ENCODE measurements at places on chromosomes 1 and 21.
A peak's percentile ranks its signal among the peaks of the same experiment; 100 is the strongest.

- no peak for DNase-seq
These were observed 109.9 kb downstream of the IGSF21 start for GRCh38 chr1:18217398-18218043.

DNA sequence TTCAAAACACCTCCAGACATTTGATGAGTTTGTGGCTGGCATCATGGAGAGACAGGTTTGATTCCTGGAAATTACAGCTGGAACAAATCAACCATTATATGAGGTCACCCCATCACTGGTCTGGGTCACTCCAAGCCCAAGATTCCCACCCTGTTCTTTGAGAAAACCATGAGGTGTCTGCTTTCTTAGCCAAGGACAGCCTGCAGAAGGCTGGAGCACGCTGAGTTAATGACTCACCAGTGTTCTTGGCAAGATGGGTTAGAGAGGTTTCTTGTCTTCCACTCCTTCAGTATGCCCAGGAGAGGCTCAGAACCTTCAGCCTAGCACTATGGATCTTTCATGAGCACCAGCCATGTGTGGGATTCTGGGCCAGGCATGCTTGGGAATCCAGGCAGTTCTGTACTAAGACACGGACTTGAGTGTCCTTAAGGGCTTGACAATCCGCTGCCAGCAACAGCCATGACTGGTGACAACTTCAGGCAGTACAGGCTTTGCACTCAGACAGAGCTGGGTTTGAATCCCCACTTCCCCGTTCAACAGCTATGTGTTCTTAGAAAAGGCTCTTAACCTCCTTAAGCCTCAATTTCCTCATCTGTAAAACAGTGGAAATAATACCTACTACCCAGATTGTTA, 43.9 kb downstream of the GRHL3 start:
- no peak for DNase-seq

DNA sequence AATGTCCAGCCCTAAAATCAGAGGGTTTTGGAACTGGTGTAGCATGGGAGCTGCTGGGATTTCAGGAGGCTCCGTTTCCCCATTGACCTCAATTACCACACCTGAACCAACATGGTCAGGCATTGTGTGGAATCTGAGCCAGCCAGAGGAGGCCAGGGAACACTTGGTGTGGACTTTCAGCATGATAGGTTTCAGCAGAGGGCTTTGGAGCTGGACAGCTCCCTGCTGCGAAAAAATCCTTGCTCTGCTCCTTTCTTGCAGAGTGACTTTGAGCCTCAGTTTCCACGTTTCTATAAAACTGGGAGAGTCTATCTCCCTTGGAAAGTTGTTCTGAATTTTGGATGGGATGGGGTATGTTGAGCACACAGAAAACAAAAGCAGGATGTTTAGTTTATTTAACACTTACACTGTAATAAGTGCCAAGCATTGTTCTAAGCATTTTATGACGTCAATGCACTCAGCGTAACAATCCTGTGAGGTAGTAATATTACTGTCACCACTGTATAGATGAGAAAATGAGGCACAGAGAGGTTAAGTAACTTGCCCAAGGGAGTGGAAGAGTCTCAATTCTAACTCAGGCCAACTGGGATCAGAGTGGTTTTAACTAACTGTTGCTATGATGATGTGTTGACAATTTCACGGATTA, 168.0 kb downstream of the GRIK3 start:
- no peak for DNase-seq

DNA sequence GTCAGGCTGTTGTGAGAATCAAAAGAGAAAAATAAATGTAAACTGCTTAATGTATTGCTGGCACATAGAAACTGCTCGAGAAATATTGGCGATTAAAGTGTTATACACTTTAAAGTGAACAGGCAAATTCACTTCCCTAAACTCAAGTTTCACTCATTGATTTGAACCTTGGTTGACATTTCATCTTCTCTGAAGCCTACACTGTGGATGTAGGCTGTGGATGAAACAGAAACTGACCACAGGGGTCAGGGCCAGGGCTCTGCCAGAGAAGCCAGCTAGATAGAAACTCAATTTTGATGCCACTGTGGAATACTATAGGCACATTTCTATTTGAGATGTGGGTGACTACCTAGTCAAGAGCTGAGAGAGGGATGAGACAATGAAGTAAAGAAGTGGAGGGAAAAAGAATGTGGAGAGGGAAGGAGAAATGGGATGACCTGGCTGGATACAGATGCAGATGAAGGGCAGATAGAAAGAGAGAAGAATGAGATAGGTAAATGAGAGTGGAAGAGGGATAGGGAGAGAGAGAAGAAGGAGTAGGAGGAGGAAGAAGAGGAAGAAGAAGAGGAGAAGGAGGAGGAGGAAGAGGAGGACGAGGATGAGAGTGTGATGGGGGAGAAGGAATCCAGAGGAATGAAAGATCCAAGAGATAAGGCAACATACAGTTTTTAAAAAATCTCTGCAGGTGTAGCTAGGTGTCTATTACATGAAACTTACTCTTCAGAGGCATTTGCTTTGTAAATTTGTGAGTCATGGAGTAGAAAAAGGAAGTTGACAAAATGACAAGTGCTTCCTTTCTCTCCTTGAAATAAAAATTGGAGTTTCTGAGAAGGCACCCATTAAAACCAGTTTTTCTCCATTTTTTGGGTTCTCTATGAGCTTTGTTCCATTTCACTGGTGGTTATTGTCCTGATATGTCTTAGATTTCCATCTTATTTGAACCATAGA, 17.4 kb upstream of the CD1D start:
- DNase-seq = no peak

- DNase-seq = no peak
These were observed 83.4 kb downstream of the ADSS2 start for GRCh38 chr1:244368279-244368678.

- DNase-seq = no peak
These were observed 219.8 kb downstream of the DAB1 start for GRCh38 chr1:57204091-57204490.

DNA sequence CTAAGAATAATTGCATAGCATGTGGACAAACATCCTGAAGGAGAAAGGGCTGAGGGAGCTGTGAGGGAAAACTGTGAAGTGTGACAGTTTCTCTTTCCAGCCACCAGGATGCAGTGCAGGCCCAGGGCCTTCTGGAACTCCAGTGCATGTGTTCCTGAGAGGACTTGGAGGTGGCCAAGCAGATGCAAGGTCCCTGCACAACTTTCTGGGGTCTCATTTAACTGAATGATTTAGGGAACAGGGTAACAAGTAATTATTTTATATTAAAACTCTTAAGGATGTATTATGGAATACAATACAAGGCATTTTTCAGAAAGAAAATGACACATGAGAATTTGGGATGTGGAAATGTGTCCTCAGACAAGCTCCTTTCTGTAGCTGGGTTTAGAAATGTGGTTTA, 61.2 kb upstream of the MCOLN3 start:
- DNase-seq = peak; percentile 20

DNA sequence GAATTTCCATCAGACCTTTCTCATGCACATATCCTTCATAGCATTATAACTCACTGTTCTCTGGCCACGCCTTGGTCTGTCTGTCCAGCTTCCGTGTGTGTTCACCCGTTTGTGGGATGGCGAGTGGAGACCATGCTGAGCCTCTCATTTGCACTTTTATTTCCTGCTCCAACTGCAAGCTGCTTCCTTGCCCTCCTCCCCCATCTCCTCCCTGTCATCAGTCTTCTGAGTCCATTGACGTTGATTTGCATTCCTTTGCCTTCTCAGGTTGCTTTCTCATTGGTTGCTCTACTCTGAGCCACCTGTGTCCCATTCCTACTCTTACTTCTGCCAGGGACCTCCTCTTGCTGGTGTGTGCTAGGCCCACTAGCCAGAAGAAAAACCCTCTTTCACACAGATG, 146.4 kb downstream of the NOS1AP start:
- no peak for DNase-seq

GRCh38 chr1:93958726-93959100, 49.5 kb upstream of the GCLM start:
- DNase-seq = no peak

GRCh38 chr1:177800400-177801088, 169.3 kb downstream of the SEC16B start:
- no peak for DNase-seq

DNA sequence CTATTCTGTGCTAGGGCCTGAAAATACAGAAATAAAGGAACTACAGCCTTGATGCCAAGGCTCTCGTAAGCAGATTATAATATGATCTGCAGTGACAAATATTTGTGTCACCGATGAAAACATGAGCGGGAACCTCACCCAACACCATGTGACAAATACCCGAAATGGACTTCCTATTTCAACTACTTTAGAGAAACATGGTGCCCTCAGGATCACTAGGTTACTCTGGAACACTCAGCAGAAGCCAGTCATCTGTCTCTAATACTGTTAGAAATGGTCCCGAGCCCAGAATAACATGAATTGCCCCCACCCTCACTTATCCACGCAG, 463 bp upstream of the VAMP3 start:
- no peak for DNase-seq

DNA sequence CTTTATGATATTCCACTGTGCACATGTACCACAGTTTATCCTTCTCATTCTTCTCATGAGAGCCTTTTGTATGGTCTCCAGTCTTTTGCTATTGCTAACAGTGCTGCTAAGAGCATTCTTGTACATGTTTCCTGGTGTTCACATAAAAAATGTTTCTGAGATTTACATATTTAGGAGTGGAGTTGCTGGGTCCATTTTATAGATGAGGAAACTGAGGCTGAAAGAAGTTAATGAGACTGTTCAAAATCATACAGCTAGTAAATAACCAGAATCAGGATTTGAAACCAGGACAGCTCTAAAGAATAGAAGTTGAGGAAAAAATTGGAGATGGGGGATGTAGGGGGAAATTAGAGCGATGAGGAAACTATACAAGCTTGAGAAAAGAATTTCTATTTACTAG, 27.8 kb upstream of the RGS16 start:
- DNase-seq = no peak

GRCh38 chr1:14987829-14988603, 165.5 kb upstream of the TMEM51 start:
- DNase-seq = no peak

GRCh38 chr1:213332491-213332890, 281.4 kb downstream of the RPS6KC1 start:
- DNase-seq = no peak

DNA sequence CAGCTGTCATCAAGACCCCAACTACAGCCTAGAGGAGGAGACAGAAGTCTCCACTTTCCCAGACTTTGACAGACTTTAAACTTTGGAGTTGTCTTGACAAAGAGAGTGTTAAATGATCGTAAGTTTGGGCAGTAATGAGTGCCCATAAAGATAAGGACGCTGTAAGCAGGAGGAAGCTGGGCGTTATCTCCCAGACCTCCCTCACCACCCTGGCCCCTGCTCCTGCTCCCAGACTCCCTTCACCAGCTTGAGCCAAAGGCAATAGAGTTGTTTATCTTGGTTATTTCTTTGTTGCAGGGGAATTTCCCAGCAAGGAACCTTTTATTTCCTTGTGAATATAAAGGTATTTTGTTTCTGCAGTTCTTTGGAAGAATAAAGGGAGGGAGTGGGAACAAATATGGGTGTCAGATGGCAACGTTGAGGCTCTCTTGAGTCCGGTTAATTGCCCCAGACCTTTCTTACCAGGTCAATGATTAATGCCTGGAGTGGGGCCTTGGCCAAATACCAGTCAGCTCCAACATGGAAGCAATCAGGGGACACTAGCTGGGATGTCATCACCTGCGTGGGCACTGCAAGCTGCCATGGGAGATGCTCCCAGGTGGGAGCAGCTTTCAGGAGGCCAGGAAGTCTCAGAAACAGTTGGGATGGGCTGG, 4.4 kb downstream of the PIGR start:
- no peak for DNase-seq

- DNase-seq = no peak
These were observed 51.5 kb upstream of the ATP5PO start for GRCh38 chr21:33967086-33967571.

DNA sequence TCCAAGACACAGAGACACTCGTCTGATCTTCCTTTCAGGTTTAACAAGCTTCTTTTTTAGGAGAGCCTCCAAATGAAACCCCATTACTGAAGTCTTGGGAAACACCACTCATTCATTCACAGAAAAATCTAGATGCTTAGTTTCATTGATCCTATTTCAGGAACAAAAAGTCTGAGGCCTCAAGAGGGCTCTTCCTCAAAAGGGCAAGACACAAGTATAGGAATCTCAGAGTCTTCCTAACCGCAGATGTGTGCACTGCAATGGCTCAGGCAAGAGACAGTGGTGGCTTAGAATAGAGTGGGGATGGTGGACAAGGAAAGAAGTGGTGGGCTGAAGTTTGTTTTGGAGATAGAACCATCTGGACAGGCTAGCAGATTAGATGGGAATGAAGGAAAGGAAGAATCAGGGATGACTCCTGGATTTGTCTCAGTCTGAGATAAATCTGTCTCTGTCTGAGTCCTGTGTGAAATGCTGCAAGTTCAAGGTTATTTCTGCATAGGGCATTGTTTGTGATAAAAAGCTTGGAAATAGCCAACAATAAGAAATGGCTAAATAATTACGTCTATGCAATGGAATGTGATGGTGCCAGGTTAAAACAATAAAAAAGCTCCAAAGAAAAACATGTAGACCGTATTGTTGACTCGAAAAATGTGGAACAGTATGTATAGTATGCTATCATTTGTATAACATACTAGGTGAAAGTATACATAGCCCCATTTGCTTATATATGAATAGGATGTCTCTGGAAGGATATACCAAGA, 8.9 kb upstream of the CTSE start:
- no peak for DNase-seq

DNA sequence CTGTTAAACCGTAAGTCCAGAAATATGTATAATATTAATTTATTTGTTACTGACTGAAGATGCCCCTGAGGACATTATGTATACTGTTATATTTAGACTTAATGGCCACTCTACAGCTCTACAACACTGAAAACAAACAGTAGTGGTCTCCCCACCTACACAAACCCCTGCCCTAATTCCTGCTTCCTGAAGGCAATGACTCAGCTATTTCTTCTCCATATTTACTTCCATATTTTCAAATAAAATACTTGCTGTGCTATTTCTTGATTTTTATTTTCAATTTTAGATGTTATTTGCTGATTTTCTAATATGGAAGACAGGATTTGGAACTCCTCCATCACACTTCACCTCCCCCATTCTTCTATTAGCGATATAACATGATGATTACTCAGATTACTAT, 97.6 kb downstream of the PCNX2 start:
- no peak for DNase-seq

DNA sequence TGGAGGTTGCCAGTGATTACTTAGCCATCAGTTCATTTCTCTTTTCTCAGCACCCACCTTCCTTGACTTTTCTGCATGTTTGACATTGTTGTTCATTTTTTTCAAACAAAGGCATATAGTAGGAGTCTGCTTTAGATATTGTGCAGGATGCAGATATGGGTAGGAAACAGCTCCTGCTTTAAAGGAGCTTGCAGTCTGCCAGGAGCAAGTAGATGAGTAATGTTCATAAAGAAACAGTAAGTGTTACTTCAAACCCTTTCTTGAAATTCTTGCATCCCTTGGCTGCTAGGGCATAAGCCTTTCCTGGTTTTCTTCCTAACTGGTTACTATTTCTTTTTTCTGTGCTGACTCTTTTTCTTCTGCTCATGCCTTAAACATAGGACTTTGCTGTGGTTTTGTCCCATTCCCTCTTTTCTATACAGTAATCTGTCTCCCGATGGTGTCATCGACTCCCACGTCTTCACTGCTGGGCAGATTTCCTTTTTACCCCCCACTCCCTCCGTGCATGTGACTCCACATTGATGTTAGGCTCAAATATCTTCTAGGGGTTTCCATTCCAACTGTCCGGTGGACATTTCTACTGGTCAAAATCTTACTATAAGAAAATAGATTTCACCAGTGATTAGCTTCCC, 20.4 kb downstream of the PTGFRN start:
- no peak for DNase-seq

GRCh38 chr1:201419256-201419655, 2.3 kb downstream of the TNNI1 start:
- DNase-seq = no peak

GRCh38 chr1:239040523-239040922, 345.8 kb upstream of the CHRM3 start:
- DNase-seq = no peak
